ENCODE measurements at places on chromosomes 3 and 15.

- no peak for DNase-seq
These were observed 17.6 kb downstream of the VGLL4 start for GRCh38 chr3:11626084-11626463.

- peak; percentile 58 for DNase-seq
These were observed 48.5 kb downstream of the THBS1 start for GRCh38 chr15:39629371-39629770.

GRCh38 chr3:111692593-111693552 lies 97.7 kb upstream of the ZBED2 start:
- DNase-seq: no peak

DNA sequence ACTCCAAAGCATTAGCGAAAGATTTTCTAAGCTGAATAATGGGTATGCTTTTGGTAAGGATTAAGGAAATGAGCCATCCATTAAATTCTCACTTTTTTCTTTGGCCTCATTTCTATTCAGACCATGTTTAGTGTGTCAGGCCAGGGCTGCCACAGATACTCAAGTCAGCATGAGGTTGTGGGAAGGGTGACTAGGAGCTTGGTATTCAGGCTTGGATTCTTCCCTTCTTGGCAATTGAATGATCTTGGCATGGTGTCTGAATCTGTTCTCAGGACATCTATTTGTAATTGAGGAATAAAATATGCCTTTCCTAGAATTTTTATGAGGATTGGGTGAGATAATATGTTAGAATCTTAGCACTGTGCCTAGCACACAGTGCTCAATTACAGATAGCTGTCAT lies 11.2 kb downstream of the CCNB2 start:
- DNase-seq: no peak

GRCh38 chr3:178325330-178325729 lies 210.9 kb upstream of the KCNMB2 start:
- no peak for DNase-seq

DNA sequence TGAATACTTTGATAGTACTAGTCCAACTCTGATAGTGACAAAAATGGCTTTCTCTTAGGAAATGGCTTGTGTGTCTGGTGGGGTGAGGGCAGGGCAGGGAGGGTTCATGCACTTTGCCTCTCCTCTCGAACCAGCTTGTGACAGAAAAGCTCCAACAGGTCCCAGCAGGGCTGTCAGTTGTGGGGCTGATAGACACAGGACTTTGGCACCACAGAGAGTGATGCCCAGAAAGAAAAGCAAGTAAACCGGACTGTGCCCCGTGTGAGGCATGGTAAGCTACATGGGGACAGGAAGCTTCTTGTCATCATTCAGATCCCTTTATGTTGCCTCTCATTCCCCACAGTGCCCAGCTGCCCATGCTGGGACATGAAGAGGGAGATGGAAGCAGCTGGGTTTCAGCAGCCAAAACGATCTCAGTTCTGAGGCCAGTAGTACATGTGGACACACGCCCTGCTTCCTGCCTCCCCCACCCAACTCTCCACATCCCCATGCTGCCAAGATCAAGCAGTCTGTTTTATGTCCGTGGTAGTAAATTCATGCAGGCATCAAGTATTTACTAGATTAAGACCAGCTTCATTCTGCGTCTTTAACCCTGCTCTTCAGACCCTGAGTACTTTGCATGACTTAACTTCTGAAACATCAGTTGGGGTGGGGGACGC lies 29.7 kb upstream of the LIPC start:
- no peak for DNase-seq

GRCh38 chr3:117622171-117622841 lies 912.7 kb downstream of the TUSC7 start:
- no peak for DNase-seq

GRCh38 chr3:110106805-110107204 lies 769.5 kb upstream of the DPPA4 start:
- DNase-seq: no peak

DNA sequence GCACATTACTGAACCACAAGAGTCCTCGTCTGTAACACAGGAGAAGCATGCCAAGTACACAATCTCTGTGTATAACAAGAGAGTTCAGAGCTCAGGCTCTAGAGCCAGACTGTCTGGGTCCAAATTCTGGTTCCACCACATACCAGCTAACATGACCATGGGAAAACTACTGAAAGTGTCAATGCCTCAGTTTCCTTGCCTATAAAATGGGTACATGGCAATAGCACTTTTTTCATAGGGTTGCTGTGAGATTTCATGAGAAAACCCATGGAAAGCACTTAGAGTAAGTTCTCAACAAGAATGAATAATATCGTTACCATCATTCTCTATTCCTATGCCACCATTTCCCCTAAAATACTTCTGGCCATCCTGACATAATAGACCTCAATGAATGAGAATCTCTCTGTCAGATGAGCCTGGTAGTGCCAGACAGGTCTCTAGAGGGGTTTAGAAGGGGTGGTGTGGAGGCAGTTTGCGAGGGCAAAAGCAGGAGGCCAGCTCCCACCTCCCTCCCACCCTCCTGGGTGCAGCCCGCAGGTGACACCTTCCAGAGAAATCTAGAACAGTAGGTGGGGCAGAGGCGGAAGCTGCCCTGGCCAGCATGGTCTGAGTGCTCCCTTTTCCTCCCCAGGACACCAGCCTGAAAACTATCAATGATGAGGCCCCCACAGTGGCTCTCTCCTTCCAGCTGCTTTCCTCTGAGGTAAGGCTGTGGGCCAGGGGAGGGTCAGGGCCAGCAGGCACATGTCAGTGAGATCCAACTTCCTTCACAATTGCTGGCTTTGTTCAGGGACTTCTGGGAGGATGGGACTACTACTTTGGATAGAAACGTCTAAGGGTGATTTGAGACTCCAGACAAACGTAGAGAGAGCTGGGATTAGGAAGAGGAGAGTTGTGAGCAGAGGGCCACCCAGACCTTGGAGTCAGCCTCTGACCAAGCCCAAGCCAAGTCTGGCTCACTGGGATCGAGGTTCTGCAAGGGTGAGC lies 45.3 kb downstream of the CCDC33 start:
- no peak for DNase-seq

DNA sequence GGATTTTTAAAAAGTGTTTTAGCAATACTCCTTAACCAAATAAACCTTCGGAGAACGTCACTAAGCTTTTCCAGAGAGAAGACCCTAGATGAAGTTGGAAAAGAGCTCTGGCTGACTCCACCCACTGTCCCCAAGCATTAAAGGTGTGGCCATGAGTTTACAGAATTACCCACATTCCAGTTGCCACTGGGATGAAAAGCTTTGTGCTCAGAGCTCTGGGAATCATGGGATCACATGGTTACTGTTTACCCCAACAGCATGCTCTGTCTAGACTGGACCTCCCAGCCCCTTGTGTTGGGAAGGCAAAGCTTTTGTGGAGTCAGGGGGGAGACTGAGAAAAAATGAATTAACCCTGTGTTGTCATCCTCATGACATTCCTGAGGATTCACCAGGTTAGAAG lies 55.3 kb downstream of the CCK start:
- DNase-seq: no peak

- no peak for DNase-seq
These were observed 327.2 kb downstream of the LRTM1 start for GRCh38 chr3:54600441-54601204.

DNA sequence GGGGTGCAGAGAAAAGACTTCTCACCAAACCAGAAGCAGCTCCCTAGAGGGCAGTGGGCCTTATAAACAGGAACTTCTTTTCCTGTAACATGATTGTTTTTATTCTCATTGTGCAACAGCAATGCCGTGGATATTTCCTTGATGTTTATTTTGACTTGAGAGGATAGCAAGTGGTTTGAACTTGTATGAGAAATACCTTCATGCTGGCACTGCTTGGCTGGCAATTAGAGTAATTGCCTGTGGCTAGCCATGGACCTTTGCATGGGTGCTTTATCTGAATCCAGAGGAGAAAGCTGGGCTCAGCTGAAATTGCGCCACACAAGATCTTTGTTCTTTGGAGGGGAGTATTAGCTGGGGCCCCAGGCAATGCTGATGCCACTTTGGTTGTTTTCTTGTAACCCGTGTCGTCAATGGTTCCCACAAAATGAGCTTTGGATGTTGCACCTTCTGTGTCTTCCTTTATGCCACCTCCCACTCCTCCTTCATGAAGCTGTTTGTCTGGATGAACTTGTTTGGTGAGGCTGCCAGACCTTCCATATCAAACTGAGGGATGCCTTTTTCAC lies 37.9 kb downstream of the CMTM8 start:
- no peak for DNase-seq

- DNase-seq: no peak
These were observed 35.7 kb downstream of the DNASE1L3 start for GRCh38 chr3:58175187-58175436.

GRCh38 chr3:52688266-52688665 lies 2.4 kb downstream of the GNL3 start:
- no peak for DNase-seq

- no peak for DNase-seq
These were observed 8.6 kb downstream of the PIK3CA start for GRCh38 chr3:179156775-179157174.

- no peak for DNase-seq
These were observed 163.4 kb upstream of the TLE3 start for GRCh38 chr15:70261083-70261482.

- DNase-seq: no peak
These were observed 42.8 kb downstream of the TSC22D2 start for GRCh38 chr3:150450916-150451315.

DNA sequence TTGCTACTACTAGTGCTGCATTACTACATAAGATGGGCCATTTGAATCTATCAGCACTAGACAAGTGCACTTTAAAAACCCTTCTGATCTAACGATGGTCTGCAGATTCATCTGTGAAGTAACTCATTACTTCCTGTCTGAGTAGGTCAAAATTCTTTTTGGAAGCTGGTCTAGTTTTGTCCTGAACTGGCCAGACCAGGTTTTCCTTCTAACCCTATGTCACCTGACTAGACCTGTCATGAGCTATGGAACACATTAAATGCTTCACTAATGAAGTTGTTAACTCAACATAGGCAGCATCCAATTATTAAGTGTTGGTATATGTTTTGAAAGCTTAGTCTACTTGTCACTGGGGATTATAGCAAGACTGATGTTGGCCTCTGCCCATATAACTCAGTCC lies 10.1 kb upstream of the RBM5 start:
- DNase-seq: no peak

DNA sequence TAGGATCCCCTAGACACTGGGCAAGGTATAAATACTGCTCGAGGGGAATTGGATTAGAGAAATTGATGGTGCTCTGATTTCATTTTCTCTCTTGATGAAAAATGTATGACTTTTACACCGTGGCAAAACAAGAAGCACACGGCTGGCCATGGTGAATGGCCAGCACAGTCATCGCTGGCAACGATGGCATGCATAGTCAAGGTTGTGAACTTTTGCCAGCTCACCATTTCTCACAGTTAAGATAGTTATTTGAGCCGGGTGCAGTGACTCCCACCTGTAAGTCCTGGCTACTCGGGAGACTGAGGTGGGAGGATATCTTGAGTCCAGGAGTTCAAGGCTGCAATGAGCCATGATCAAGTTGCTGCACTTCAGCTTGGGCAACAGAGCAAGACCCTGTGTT lies 95.4 kb downstream of the HMG20A start:
- no peak for DNase-seq

DNA sequence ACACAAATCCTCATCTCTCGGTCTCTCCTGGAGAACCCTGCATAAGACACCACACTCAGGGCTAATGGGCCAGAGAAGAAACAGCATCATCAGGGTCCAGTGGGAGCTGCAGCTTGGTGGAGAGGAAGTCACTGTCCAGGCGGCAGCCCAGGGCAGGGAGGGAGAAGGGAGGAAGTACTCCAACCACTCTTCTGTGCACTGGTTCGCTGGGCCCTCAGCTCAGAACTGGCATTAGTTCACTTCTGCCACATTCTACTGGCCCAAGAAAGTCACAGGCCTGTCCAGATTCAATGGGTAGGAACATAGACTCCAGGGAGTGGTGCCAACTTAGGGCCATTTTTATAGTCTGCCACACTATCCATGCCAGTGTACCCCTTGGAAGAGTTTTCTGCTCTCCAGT lies 169.0 kb downstream of the ABHD5 start:
- no peak for DNase-seq

DNA sequence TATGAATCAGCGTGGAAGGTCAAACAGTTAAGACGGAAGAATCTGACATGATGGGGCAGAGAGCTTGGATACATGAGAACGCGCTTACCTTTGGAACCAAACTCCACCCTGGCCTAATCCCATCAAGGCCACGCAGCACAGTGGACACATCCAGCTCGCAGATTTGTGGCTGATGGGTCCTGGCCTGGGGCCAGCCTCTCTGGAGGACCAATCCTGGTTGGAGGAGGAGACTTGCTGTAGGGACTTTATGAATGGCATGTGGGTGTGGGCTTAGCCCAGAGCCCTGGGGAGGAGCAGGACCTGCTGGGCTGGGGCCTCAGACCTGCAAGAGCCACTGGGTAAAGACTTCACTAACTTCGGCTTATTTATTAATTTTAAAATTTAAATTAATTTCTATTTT lies 73.4 kb upstream of the ANKRD34C start:
- no peak for DNase-seq

All from stimulated activated naive CD4-positive, alpha-beta T cell treated with Interleukin-2 at 50 U/mL for 16 hours (primary cell).